Naive thymus-derived CD4-positive, alpha-beta T cell (primary cell): ENCODE measurements at places on chromosomes 5 and 9. TPM values are rescaled to one million over a fixed set of nuclear protein-coding genes. Genes with fewer than 3 reads are reported as not detected.

Gene DNAJB5
- 3.4 TPM for polyA plus RNA-seq

DNA sequence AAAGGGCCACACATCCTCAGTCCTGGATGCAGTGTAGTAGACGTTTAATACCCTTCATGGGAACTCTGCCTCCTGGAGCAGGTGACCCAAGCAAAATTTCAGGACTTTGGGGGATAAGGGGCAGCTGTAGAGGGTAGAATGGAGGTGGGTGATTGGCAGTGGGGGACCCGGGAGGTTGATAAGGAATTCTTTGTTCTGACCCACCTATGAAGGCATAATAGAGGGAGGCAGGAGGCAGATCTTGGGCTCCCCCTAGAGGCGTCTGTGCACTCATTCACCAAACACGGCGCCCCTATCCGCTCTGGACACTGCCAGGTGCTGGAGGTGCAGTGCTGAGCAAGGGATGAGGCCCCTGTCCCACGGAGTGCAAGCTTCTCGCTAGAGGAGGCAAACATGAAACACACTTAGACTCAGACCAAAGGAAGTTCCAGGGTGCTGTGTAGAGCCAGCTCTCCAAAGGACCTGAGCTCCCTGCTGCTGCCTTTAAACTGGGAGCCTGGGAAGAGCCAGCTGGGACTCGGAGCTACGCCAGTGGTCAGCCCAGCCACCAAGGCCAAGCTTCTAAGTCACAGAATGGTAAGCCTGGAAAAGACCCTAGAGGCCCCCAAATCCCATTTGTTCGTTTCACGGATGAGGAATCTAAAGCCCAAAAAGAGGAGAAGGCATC, 7.7 kb downstream of the IL17B start:
- peaks cover 7% of the 10 kb centered on the region for H3K4me1 ChIP-seq
- H3K27me3 ChIP-seq = no peaks in the 10 kb centered on the region
- no peak overlapping the region for H3K4me3 ChIP-seq
- peak; percentile 53 for DNase-seq
- H3K27ac ChIP-seq = no peak overlapping the region

Gene DMRT3
- polyA plus RNA-seq = not detected

Gene STK32A
- polyA plus RNA-seq = not detected

DNA sequence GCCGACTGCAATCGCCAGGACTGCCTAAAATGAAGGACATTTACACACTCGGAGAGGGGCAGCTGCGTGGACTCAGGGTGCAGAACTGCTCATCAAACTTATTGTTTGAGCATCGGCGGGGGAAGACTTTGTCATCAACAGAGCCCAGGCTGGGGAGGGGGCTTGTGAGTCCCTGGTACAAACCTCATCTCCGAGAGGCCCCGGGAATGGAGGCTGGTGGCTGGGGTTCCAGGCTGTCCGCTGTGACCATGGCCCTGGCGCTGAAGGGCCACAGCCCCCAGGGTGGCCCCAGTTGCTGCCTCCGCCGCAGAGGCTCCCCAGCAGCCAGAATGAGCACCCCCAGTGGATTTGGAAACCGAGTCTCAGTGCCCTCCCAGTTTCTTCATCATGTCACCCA, 46.1 kb upstream of the RNU6ATAC start:
- no peak overlapping the region for H3K4me3 ChIP-seq
- H3K36me3 ChIP-seq = no peaks in the 10 kb centered on the region
- no peaks in the 10 kb centered on the region for H3K27me3 ChIP-seq
- DNase-seq = no peak
- H3K27ac ChIP-seq = no peak overlapping the region

Gene MYOZ3
- polyA plus RNA-seq = not detected

Gene CTXN3
- not detected for polyA plus RNA-seq

DNA sequence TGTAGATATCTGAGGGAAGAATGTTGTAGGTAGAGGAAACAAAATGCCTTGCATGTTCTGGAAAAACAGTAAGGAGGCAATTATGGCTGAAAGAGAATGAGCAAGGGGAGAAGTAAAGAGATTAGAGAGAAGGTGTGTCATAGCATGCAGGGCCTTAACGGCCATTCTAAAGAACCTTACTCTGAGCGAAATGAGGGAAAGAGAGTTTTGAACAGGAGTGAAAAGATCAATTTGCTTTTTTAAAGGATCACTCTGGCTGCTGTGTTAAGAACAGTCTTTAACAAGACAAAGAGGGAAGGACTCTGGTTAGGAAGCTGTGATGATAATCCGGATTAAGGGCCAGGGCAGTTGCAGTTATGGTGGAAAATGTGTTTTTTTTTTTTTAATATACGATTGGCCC, 22.6 kb downstream of the PTBP3 start:
- H3K4me3 ChIP-seq = no peak overlapping the region
- H3K36me3 ChIP-seq = no peaks in the 10 kb centered on the region
- no peaks in the 10 kb centered on the region for H3K27me3 ChIP-seq
- no peak for DNase-seq

Gene PDE6A
- 0.11 TPM for polyA plus RNA-seq

Gene CYSTM1
- polyA plus RNA-seq = 7.6 TPM

Gene RORB
- polyA plus RNA-seq = not detected

Gene NCS1
- polyA plus RNA-seq = not detected

DNA sequence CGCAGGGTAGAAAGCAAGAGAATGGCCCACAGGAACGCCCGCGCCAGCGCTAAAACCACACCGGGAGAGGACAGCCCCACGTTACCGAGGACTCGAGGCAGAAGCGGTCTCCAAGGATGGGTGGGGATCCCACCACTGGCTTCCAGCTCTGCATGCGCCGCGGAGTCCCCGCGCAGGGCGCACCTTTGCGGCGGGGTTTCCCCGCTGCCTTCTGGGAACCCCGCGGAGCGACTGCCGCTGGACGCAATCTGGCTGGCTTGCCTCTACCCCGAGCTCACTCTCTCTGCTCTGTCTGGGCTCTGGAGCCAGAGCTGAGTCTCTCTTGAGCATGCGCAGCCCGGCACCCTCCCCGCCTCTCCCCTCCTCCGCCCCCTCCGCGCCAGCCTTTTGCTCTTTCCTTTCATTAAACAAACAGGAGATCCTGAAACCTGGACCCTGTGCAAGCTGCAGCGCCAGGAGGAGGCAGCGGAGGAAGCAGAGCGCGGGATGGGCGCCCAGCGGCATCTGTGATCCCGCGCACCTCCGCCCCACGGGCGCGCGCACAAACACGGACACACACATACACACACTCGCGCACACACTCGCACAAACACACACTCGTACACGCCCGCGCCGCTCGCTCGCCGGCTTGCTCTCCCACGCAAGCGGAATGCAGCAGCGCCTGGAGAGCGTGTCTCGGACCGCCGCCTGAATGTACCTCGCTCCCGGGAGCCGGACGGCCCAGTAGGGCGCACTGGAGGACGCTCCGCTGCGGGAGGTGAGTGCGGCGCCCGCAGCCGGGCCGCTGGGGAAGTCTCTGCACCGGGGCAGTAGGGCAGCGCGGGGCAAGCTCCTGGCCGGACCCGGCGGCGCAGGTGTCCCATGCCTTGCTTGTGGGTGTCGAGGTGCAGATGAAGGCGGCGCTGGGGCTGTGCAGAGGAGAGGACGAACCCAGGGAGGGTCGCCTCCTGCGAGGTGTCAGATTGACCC, at the start of gene PLPPR1:
PLPPR1 (plus strand) TSS at position 382 of the 969 bp plus-strand sequence.
- H3K27ac ChIP-seq = no peak within 1 kb of the TSS
- no peaks in the 10 kb centered on the region for H3K36me3 ChIP-seq
- no peak within 1 kb of the TSS for H3K4me3 ChIP-seq
- H3K4me1 ChIP-seq = no peaks in the 10 kb centered on the region
- H3K27me3 ChIP-seq = no peaks in the 10 kb centered on the region
